ENCODE measurements at places on chromosomes 16 and 17.

GRCh38 chr16:51916814-51917213, 630.1 kb downstream of the TOX3 start:
- DNase-seq = no peak

DNA sequence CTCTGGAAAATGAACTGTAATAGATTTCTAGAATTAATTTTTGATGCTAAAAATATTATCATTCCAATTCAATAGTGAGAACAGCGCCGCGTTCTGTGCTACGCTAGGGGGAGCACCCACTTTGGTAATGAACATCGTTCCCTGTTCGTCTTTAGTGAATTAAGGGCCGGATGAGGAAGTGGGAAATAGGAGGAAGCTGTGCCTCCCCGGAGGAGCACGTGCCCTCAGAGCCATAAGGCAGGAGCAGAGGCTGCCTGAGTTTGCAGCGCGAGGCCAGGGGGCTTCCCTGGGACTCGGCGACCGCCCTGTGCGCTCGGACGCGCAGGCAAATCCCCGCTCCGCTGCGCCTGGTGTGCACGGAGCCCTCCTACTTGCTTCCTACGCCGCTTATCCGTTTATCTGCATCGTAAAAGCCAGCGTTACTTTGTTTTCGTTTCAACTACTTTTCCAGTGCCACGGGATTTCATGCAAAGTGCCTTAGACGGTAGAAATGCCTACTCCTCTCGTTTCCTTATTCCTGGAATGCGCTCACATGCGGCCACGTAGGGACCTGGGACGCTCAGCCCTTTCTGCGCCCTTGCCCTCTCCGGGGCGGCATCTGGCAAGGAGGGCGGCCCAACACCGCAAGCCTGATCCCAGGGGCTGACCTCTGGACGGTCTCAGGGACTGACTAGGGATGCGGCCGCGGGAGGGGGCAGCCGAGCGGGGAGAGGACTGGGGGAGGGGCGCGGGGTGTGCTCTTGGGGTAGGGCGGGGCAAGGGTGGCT, 76.4 kb downstream of the KCNJ12 start:
- DNase-seq = peak; percentile 63

DNA sequence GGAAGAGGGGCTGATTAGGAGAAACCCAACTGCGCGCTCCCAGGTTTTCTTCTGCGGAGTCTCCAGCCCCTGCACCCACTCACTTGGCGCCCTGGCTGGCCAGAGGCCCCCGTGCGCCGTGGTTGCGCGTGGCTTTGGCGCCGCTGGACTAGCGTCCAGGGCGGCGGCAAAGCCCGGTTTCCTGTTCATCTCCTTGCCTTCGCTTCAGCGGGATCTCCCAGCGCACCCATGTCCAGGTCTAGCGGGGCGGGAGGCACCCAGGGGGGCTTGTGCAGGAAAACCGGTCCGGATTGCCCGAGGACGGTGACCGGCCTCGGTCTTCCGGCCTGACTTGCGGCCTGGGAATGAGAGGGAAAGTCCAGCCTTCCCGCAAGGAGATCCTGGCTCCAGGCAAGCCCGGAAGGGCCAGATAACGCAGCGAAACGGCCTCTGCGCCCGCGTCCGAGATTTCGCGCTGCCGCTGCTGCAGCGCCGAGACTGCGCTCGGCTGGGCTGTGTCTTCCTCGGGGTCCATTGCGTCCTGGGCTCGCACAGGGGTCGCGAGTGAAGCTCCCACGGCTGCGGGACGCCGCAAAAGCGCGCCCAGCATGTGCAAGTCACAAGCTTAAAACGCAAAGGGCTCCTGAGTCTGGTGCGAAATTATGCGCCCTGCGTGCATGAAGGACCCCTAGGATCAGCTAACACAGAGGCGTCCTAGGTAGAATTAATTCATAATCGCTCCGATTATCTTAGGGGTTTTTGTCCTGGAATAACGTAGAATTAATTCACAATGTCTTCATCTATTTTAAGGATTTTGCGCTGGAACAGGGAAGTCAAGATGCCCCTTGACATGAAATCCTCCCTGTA, 5.7 kb downstream of the FOXF1 start:
- no peak for DNase-seq

DNA sequence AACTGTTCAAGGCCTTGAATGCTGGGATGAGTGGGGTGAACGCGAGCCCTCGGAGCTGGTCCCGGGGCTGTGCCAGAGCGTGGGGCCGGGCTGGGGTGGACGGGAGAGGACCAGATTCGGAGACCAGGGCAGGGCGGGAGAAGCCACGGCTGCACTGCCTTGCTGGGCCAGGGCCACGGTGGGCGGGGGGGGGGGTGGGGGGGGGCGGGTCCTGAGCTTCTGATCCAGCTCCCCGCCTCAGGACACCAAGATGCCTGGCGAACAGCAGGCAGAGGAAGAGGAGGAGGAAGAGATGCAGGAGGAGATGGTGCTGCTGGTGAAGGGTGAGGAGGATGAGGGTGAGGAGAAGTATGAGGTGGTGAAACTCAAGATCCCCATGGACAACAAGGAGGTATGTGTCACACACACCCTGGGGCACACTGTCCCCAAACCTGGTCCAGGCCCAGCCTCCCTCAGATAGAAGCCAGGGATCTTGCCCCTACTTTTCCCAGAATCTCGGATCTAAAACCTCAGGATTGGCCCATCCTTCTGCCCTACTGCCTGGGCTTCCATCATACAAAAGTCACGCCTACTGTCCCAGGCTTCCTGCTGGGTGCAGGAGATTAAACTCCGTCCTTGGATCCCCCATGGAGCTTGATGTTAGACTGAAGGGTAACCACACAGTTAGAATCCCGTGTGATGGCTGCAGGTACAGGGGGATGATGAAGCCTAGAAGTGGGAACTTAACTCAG, 563 bp downstream of the ZNF771 start:
- DNase-seq = peak; percentile 23

GRCh38 chr16:66485376-66485775, 58.3 kb downstream of the BEAN1 start:
- DNase-seq = no peak

DNA sequence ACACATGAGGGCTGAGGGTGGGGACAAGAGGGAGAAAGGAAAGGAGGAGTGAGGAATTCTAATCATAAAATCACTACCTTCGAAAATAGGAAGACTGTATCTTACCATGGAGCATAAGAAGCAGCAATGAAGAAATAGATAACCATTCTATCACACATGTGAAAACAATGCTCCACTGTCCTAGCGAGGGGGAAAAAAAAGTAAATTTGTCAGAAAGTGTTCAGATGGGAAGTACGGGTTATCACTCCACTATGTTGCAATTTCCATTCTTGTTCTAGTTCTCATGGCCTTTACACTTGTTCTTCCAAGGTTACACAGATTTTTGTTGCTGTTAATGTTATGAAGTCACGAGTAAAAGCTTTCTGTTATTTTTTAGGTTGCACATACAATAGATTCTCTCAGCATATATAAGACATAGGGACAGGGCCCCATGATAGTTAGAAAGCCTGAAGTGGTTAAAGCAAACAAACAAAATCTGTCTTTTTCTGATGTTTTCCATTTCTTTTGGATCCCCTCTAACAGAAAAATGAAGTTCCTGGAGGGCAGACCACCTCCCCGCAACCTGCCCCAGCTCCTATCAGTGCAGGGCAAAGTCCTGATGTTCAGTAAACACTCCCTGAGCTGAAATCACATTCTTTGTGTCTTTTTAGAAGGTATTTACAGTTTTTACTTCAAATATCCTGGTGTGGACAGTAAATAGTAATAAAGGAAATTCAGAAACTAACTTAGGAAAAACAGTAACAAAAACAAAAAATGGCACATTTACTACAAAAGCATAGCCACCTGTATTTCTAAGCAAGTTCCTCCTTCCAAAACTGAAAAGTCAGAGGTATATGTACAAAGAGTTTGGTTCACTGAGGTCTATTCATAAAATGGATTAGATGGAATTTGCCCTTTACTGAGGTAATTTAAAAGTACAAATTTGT, 13.7 kb downstream of the MMD start:
- DNase-seq = no peak

GRCh38 chr16:11915114-11915643, 577 bp downstream of the GSPT1 start:
- peak; percentile 27 for DNase-seq

- DNase-seq = no peak
Measured at GRCh38 chr17:81150377-81151077, 14.8 kb upstream of the PVALEF start.

GRCh38 chr16:85168732-85169256, 56.5 kb upstream of the CIBAR2 start:
- DNase-seq = peak; percentile 57

- DNase-seq = peak; percentile 11
Measured at GRCh38 chr17:13140750-13141149, 122.9 kb upstream of the ELAC2 start.

DNA sequence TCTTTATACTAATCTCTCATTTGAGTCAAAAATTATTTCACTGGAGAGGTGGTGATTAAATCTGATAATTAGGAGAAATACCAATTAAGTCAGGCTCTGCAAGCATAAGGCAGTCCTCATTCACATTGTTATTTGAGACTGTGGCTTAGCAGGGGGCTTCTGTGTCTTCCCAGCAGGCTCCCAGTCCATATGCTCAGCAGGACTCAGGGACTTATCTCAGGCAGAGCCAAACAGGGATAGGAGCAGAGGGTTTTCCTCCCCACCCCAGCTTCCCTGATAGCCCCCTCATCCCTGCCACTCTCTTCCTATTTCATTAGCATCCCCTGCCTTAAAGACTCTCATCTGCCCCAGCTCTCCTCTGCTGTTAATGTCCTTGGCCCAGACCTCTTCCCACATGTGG, 104.3 kb upstream of the DNAH9 start:
- DNase-seq = no peak

- no peak for DNase-seq
Measured at GRCh38 chr16:85845266-85845665, 45.8 kb downstream of the COX4I1 start.

DNA sequence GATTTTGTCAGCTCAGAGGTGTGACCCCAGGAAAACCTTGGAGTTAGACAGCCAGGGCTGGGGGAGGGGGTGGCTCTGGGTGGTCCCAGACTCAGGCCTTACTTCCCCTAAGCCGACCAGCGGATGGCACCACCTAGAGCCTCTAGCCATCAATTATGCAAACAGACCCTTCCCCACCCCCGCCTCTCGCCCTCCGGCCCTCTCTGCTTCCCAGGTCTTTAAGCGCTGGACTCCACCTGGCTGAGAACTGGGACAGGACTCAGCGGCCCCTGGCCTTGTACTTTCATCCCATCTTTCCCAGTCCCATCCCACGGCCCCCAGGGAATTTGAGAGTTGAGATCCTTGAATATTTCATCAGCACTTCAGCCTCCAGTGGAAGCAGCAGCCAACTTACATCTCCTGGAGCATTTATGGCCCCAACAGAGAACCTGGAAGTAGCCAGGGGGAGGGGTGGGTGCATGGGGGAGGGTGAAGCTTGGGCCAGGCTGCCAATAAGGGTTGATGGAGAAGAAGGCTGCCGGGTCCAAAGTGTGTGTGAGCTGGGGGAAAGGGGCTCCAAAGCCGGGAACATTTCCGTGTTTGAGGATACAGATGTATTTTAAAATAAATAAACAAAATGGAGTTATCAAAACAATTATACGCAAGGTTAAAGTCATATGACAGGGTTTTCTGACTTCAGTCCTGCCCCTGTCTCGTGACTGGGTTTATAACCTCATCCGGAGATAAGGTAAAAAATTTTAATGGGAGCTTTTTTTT, 7.5 kb upstream of the JUP start:
- no peak for DNase-seq

DNA sequence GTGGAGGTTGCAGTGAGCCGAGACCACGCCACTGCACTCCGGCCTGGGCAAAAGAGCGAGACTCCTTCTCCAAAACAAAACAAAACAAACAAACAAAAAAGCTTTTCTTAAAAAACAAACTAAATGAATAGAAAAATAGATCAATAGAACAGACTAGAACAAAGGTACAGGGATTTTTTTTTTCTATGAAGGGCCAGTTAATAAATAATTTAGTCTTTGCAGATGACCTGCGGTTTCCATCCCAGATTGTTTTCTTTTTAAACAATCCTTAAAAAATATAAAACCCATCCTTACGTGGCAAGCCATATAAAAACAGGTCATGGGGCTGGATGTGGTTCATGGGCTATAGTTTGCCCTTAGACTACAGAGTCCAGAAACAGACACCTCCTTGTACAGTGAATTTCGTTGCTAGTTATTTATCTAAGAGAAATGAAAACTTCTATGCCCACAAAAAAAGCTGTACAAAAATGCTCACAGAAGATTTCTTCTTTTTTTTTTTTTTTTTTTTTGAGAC, 45.4 kb downstream of the CREBBP start:
- DNase-seq = no peak

DNA sequence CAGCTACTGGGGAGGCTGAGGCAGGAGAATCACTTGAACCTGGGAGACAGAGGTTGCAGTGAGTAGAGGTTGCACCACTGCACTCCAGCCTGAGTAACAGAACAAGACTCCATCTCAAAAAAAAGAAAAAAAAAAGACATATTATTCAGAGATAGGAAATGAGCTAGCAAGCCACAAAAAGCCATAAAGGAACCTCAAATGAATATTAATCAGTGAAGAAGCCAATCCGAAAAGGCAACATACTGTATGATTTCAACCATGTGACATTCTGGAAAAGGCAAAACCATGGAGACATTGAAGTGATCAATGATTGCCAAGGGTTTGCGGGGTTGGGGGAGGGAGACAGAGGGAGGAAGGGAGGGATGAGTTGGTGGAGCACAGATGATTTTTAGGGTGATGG, 8.4 kb upstream of the EXOC7 start:
- DNase-seq = no peak

- peak; percentile 49 for DNase-seq
Measured at GRCh38 chr16:566475-567372, at the start of gene NHLRC4. NHLRC4 (plus strand) TSS chr16:567005; CDS start chr16:568048, 1,043 bp downstream.

DNA sequence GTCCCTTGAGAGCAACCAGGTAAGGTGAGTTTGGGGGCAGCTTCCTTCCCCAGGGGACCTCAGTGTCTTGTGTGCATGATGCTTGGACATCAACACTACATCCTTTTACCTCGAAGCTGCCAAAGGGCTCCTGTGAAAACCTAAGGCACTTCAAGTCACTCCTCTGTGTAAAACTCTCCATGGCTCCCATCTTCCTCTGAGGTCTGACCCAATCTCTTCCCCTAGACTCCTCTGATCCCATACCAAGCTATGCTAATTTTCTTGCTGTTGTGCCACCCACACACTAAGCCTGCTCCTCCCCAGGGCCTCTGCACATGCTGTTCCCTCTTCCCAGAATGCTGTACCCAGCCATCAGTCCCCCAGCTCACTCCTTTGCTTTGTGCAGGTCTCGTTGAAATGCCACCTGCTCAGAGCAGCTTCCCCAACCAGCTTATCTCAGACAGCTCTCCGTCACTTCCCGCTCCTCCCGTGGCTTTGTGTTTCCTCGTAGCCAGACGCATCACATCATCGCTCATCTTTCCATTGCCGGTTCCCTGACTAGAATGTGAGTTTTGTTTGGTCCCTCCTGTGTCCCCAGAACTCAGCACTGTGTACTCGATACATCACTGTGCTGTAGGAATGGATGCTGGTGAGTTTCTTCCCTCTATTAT, 78.4 kb downstream of the CNGB1 start:
- peak; percentile 42 for DNase-seq
